Fibroblast of skin of right quadriceps (primary cell): ENCODE measurements at places on chromosomes 12 and 14.
A peak's percentile ranks its signal among the peaks of the same experiment; 100 is the strongest.

DNA sequence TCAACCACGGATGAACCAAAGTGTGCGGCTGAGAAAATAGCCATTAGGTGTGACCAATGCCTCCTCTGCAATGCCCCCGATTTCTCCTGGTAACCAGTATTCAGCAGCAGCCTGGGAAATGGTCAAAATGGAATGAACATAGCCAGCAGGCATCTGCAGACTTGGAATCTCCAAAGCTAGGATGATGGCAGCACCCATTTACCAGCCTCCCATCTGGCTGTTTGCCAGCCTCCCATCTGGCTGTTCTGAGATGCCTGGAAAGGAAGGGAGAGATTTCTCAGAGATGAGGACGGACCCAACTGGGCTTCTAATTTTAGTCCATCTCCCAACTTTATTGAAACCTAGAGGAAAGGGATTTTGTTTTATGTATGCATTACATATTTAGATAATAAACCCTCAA, 16.2 kb downstream of the CLMN start:
- DNase-seq = no peak

- DNase-seq = peak; percentile 24
Observed at GRCh38 chr12:13465635-13466034, 269.1 kb downstream of the EMP1 start.

DNA sequence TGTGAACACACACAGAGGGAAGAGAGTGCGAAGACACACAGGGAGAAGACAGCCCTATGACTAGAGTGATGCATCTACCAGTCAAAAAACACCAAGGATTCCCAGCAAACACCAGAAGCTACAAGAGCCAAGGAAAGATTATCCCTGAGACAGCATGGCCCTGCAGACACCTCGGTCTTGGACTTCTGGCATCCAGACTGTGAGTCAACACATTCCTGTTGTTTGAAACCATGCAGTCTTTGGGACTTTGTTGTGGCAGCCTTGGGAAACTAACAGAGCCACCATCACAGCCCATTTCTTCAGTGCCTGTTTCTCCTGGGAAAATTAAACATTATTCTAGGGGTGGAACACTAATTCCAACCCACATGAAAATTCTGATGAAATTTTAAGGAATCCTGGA, 220.6 kb downstream of the GXYLT1 start:
- no peak for DNase-seq

DNA sequence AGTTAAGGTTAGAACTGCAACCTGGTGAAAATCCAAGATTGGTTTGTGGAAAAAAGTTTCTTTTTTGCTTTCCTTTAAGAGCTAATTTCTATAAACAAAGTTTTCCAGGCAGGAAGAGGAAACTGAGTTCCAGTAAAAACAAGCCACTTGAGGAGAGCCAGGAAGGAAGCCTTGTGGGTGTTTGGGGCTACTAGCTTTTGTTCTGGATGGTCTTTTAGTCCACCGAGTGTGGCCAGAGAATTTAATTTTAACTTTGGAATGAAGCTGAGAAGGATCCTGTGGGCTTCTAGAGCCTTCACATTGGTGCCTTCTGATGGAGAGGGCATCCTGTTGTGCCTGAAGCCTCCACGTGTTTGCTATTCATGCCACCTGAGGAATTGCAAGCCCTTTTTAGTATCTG, 327.9 kb downstream of the C12orf75 start:
- no peak for DNase-seq

DNA sequence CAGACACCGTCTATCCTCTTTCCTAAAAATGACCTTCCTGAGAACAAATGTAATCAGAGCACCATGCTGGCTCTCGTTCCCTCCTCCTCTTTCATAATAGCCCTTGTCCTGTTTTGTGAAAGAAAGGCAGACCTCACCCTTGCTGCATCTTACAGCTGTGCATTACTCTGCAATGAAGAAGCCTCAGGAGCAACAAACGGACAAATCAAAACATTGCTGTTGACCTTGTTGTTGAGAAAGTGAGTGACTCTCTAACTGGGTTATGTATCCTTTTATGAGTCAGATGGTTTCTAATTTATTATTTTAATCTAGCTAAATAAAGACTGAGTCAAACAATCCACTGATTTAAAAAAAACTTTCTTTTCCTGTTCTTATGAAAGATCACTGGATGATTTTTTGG, 180.9 kb downstream of the RPS29 start:
- no peak for DNase-seq
